Tracheal epithelial cell (primary cell): ENCODE measurements at places on chromosomes 4 and X. TPM values are rescaled to one million over a fixed set of nuclear protein-coding genes. Genes with fewer than 3 reads are reported as not detected.

Gene NAT8L
- 0.24 TPM in 1 of 2 replicates, not detected in the other for total RNA-seq

Gene ZNF595
- total RNA-seq = 7.7 and 9.2 TPM in 2 replicates

Gene EOLA2
- total RNA-seq = 14.9 and 15.3 TPM in 2 replicates

Gene HSD17B10
- 43.6 and 55.0 TPM in 2 replicates for total RNA-seq

Gene NEXMIF
- under 0.01 TPM in 1 of 2 replicates, not detected in the other for total RNA-seq

Gene VEGFD
- 0.85 TPM in 1 of 2 replicates, not detected in the other for total RNA-seq

Gene HCFC1
- 9.4 and 13.2 TPM in 2 replicates for total RNA-seq

Gene ADGRL3
- total RNA-seq = under 0.01 TPM in 1 of 2 replicates, not detected in the other

Gene RPS3A
- 3,398 and 5,308 TPM in 2 replicates for total RNA-seq

Gene AFF2
- total RNA-seq = 0.24 TPM in 1 of 2 replicates, not detected in the other

Gene ERVMER34-1
- total RNA-seq = 2.9 and 7.0 TPM in 2 replicates

Gene TENM3
- total RNA-seq = 1.5 and 1.7 TPM in 2 replicates

Gene KDR
- 0.43 and 1.2 TPM in 2 replicates for total RNA-seq

Gene CCSER1
- total RNA-seq = 6.0 and 6.6 TPM in 2 replicates
